ENCODE measurements at places on chromosomes 5 and 9.

DNA sequence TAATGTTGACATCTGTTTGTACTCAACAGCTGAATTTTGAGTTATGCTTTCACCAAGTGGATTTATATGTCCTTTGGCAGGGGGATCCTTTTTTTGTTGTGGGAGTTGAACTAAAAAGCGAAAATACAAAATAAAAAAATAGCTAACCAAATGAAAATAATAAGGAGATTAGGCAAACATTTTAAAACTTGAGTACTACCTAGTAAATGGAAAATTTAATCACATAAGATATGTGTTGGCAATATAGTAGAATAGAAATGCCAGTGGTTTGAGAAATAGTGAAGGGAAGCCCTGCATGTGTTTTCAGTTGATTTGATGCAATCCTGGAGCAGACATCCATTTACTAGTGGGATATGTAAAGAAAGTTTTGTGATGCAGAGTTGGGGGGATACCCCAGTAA is 98.0 kb downstream of the RASGRF2 start:
- DNase-seq: no peak

GRCh38 chr9:13744261-13744901 is 464.9 kb upstream of the MPDZ start:
- DNase-seq: no peak

- DNase-seq: no peak
These were observed 8.3 kb downstream of the N4BP3 start for GRCh38 chr5:178121391-178122276.

DNA sequence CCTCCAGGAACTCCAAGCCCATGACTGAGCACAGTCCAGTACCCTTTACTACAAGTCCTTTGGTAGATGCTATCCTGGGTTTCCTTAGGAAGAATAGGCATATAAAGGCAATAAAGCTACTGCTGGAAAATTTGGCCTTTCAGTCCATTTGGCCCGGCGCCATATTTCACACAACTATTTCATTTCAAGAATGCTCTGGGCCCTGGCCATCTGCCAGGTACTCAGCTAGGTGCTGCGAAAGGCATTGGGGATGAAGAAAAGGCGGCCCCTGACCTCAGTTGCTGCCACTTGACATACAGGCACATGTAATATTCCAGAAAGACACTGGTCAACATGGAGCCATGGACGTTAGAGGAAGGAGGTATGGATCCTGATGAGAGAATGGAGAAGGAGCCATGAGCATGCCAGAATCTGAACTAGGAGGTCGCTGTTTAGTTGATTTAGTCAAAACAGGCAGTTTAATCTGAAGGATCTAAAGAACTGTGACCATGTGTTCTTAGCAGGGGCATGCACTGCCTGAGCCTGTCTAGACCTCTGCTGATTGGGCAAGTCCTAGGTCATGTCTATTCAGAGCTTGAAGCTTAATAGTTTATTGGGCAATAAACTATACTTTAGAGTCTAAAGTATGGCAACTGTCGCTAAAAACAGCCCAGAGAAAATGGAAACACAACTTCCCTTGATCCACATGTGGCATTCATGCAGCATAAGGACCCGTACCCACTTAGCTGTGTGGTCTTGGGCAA is 149.3 kb downstream of the MELK start:
- no peak for DNase-seq

DNA sequence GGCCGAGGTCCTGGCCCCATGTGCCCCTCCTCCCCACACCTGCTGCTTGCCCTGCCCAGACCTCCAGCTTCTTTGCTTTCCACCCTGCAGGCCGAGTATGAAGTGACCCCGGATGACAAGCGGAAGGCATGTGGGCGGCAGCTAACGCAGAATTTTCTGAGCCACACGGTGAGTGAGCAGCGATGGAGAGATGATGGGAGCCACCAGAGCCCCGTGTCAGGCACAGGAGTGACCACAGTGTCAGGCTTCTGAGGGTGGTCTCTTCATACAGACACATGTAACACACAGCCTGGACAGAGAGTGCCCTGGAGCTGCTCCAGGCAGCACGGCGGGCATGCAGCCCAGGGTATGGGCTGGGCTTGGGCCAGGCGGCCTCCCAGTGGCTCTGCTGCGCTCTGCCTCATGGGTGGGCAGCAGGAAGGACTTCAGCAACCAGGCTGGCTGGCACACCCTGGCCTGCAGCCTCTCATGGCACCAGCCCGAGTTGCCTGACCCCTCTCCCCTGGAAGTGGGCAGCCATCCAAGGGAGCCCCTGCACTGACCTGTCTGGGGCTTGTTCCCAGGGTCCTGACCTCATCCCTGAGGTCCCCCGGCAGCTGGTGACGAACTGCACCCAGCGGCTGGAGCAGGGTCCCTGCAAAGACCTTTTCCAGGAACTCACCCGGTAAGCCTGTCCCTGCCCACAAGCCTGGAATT is 5.8 kb downstream of the GRK6 start:
- DNase-seq: no peak

DNA sequence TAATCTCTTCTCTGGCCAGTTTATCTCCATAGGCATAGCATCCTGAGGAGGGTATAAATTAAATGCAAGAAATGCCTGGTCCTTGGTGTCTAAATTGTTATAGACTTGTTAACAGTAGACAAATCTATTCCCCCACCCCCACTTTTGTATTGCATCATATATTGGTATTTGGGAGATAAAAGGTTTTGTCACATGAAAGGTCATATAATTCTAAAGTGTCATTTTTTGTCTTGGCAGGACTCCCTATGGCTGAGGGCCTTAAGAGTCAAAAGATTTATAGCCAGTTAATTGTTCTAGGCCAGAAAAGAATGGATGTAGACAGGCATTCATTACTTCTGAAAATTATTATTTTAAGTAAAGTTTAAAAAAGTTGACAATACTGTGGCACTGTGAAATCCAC is 90.3 kb upstream of the MOCS2 start:
- no peak for DNase-seq

GRCh38 chr9:131982102-131982501 is 97.6 kb downstream of the MED27 start:
- no peak for DNase-seq

DNA sequence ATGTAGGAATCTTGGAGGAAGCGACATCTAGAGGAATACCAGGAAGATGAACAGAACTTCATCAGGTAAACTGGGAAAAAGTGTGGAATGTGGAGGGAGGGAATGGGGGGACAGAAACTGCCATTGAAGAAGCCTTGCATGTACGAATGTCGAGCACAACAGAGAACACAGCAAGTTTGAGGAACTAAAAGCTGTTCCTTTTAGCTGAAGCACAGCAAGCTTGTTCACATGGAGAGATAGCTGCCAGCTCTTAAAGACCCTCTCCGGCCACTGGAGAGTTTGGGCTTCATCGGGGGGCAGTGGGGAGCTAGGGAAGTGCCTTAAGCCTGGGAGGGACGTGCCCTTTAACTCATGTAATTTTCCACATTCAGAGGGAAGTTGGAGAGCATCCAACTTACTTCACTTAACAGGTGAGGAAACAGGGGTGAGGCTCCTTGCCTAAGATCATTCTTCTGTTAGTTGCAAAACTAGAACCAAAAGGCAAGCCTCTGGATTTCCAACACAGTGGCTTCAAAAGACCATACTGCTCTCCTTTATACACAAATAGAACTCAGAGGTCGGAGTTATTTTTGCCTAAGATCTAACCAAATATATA is 2.3 kb upstream of the CYFIP2 start:
- DNase-seq: no peak

GRCh38 chr9:98500337-98500919 is 208.3 kb downstream of the GABBR2 start:
- no peak for DNase-seq

DNA sequence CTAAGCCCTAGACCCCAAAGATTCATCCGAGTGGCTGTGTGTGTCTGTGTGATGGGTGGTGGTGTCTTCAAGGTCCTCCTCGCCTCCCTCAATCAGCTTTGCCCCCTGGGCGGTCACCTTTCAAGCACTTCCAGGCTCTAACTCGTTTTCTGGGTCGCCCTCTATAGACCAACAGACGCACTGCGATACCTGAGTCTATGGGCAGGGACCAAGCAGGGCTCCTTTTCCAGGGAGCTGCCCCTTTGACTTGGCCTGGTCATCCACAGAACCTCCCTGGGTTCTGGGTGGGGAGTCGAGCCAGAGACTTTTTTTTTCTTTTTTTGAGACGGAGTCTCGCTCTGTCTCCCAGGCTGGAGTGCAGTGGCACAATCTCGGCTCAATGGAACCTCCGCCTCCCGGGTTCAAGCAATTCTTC is 1.1 kb downstream of the SLC27A4 start:
- peak; percentile 37 for DNase-seq

GRCh38 chr5:90015584-90016018 is 394.0 kb downstream of the CETN3 start:
- DNase-seq: no peak

- DNase-seq: no peak
These were observed 70.4 kb downstream of the ADAMTS6 start for GRCh38 chr5:65411356-65411755.

- DNase-seq: no peak
These were observed 12.9 kb upstream of the CDC42SE2 start for GRCh38 chr5:131250751-131251475.

DNA sequence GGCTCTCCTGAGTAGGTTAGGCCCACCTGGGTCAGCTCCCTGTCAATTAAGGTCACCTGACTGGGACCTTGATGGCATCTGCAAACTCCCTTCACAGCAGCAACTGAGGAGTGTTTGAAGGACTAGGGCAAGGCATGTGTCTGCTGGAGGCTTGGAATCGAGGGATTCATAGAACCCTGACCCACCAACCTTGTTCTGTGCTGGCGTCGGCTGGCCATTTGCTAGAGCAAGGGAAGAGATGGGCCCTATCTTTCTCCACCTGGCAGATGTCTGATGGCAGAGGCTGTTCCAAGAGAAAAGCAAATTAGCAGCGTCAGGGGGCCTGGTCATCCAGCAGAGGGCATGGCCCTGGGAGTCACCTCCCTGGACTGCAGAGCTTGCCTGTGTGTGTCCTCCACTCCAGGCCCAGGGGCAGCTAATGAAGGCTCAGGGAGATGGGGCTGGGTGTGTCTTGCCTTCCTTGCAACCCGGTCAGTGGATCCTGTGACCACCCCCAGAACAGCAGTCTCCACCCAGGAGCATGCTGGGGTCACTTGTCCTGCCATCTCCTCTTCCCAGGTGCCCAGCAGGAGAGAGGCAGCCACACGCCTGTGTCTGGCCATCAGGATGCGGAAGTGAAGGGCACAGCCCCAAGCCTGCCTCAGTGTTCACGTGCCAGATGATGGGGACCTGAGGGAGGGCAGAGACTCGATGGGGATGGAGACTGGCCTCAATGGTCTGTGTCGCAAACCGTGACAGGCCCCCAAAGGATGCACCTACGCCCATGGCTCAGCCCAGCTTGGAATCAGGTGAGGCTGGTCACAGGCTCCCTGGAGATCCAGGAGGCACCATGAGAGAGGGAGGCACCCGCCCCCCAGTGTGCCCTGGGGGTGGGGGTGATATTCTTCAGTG is 53.9 kb downstream of the BARX1 start:
- no peak for DNase-seq

- DNase-seq: no peak
These were observed 33.7 kb downstream of the TNPO1 start for GRCh38 chr5:72850113-72850512.

- no peak for DNase-seq
These were observed 194.0 kb downstream of the RFX3 start for GRCh38 chr9:3331801-3332200.

GRCh38 chr5:30042677-30043076 is 1150.8 kb upstream of the CDH6 start:
- DNase-seq: no peak

- no peak for DNase-seq
These were observed 45.9 kb downstream of the COL23A1 start for GRCh38 chr5:178544166-178544834.

GRCh38 chr5:14208071-14209021 is 65.2 kb downstream of the TRIO start:
- DNase-seq: no peak

DNA sequence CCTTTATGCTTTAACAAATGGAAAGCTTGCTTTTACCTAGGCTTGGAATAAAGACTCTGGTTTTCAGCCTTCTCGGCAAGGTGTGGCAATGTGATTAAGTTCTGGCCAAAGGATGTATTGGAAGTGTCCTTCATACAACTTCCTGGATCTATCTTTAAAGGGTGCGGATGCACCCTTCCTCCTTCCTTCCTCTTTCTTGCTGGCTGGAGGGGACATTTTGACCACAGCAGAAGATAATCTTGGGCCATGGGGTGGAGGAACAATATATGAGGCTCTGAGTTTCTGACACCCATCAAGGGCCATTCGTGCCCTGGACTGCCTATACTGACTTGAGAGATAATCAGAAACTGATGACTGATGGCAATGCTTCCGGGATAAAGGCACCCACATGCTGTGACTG is 145.7 kb downstream of the ACER2 start:
- no peak for DNase-seq

DNA sequence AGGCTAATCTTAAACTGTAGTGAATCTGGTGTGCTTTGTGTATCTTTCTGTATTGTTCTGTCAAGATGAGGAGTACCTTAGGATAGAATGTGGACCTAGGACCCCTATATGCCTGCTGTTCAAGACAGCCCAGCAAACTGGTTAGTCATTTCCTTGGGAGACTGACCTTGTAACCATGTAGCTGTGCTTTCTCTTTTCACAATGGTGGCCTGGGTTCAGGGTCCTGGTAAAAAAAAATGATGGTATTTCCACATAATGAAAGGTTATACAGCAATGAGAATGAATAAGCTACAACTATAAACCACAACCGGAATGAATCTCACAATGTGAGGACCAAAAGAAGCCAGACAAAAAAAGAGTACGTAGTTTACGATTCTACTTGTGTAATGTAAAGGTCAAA is 36.4 kb upstream of the F2RL1 start:
- DNase-seq: no peak

GRCh38 chr9:122228191-122228567 is 578 bp downstream of the LHX6 start:
- no peak for DNase-seq

- DNase-seq: no peak
These were observed 113.7 kb downstream of the CD180 start for GRCh38 chr5:67082941-67083340.

DNA sequence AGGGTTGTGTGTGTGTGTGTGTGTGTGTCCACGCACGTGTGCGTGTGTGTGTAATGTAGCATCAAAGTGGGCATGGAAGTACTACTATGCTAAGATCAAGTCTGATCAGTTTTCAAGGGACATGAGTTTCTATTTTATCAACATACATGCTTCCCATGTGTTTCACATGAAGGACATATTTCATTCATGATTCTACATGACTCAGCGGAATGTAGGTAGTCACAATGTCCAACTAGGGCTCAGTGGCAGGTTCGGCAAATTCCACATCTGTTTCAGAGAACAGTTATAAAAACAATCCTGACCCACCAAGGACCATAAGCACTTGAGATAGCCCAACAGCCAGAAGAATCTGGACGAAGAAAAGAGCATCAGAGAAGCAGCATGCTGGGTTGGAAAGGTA is 148.3 kb downstream of the SPOCK1 start:
- no peak for DNase-seq

Measured in stimulated activated CD8-positive, alpha-beta memory T cell treated with anti-CD3 and anti-CD28 coated beads, Interleukin-2, amount 100 ng/mL, for 1 hour (primary cell).